Substantia nigra (tissue), 51 donors: ENCODE measurements at places on chromosomes 7 and 10.

DNA sequence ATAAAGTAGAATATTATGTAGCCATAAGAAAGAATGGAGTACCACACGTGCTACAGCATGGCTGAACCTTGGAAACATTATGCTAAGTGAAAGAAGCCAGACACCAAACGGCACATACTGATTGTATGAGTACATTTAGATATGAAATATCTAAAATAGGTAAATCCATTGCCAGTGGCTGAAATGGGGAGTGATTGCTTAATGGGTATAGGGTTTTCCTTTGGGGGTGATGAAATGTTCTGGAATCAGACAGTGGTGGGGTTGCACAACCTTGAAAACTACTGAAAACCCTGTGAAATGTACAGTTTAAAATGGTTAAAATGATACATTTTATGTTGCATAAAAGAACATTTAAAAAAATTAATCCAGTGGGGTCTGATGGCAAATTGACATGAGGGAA lies 667.9 kb downstream of the AUTS2 start:
- DNase-seq = no peak

- DNase-seq = no peak
Observed at GRCh38 chr7:133730360-133730759, 396.8 kb upstream of the LRGUK start.

DNA sequence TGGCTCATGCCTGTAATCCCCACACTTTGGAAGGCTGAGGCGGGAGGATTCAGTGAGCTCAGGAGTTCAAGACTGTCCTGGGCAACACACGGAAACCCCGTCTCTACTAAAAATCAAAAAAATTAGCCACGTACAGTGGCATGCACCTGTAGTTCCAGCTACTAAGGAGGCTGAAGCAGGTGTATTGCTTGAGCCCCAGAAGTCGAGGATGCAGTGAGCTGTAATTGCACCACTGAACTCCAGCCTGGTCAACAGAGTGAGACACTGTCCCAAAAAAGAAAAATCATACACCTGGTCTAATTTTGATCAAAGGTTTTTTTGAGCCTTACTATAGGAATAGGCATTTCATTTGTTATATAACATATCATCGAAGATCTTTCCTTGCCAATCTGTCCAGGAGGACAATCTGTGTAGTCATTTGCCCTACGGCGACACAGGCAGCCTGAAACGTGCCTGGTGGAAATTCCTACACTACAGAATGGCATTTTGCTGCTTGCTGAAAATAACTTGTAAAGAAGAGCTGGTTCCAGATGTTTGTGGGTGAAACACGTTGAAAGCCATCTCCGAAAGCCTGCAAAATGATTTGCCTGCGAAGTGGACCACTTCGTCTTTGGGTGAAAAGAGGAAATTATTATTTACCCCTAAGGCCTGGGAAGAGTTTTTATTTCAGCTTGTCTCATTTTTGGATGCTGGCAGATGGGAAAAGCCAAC lies 31.3 kb upstream of the GDI2 start:
- DNase-seq = no peak

GRCh38 chr7:133633055-133633454 lies 380.2 kb downstream of the EXOC4 start:
- DNase-seq = no peak

DNA sequence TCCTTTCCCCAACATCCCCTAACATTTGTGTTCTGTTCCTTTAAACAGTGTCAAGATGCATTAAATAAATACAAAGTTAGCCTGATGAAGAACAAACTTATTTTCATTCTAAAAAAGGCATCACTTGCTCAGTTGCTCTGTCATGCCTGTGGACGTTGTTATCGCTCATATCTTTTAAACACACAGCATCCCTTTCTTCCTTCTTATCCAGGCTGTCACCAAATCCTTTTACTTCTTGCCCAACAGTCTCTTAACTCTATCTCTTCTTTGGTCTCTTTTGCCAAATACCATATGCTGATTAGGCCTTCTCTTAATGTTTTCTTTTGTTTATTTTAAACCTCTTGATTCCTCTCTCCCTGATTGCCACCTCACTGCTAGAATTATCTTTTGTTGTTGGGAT lies 43.9 kb downstream of the DKK1 start:
- DNase-seq = no peak

GRCh38 chr7:117772421-117772820 lies 100.8 kb downstream of the CTTNBP2 start:
- no peak for DNase-seq

- no peak for DNase-seq
Observed at GRCh38 chr10:22704942-22705341, 9.4 kb downstream of the PIP4K2A start.

DNA sequence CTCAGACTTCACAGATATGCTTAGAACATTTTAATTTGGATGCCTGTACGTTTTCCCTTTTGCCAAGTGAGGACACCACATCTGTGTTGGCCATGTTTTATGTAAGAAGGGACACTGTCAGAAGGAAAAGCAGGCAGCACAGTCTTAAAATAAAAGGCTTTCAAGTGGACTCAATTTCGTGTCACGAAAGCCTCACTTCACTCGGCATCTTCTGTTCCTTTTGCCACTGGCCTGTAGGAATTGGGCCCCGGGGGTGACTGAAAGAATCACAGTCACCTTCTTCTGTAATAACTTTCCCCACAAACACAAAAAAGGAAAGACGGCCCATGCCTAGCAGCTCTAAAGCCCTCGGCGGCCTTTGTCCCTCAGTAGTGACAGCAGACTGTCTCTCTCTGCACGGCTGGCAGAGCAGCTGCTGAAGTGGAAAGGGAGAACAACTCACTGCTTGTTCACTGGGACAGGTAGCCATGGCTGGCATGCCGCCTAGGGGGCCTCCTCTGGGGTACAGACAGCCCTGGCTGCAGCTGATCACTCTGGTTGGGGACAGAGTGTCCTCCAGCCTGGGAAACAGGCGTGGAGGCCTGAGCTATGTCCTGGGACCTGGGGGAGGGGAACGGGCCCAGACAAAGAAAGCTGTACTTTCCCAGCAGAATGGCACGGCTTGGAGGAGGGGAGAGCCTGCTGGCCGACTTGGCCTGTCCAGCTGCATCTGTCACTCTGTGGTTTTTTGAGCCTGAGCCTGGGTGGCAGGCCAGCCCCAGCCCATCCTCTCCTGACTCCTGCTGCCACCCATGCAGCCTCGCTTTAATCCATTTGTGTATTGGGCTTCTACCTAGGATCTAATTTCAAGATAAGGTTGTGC lies 4.4 kb downstream of the RASSF4 start:
- peak; percentile 95 for DNase-seq

GRCh38 chr7:32928785-32929298 lies 28.4 kb upstream of the FKBP9 start:
- DNase-seq = no peak

DNA sequence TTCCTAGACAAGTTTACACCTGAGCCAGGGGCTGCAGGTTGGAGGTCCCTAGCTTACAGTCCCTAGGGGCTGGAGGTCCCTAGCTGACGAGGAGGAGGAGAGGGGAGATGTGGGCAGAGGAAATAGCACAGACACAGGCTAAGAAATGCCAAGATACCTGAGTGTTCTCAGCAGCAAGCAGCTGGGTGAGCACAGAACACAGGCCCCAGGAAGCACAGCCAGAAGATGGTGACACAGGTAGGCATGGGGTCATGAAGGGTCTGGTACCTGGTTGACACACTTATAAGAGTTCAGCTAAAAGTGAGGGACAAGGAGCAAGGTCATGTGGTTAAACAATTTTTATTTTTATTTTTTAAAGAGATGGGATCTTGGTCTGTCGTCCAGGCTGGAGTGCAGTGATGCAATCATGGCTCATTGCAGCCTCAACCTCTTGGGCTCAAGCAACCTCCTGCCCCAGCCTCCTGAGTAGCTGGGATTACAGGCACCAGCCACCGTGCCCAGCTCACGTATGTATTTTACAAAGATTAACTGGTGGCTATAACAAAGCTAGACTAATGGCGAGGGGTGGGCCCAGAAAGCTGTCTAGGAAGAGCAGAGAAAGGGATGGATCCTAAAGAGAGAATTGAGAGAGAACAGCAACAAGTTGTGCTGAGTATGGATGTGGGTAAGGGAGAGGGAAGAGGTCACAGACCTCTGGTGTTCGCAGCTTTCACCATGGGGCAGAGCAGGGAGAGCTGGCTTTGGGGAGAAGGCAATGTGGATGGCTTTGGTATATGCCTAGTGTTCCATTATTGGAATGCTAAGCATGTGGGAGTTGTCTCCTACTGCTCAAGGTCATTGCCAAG lies 140.3 kb upstream of the KLF14 start:
- no peak for DNase-seq

- DNase-seq = no peak
Observed at GRCh38 chr10:3748484-3748883, 36.5 kb downstream of the KLF6 start.
